Dermis lymphatic vessel endothelial cell (primary cell): ENCODE measurements at places on chromosomes 2 and 18. TPM values are rescaled to one million over a fixed set of nuclear protein-coding genes. Genes with fewer than 3 reads are reported as not detected.

Gene EPG5
- total RNA-seq = 9.4 and 14.8 TPM in 2 replicates

Gene CBLN2
- total RNA-seq = not detected in 2 replicates

Gene FSHR
- not detected in 2 replicates for total RNA-seq

Gene C2orf80
- not detected in 2 replicates for total RNA-seq

Gene ALLC
- not detected in 2 replicates for total RNA-seq

Gene FIGN
- 0.11 TPM in 1 of 2 replicates, not detected in the other for total RNA-seq

Gene PIEZO2
- total RNA-seq = 311 and 447 TPM in 2 replicates
